Peyer's patch (tissue), 4 donors: ENCODE measurements at places on chromosomes 11 and 22. TPM values are rescaled to one million over a fixed set of nuclear protein-coding genes. Genes with fewer than 3 reads are reported as not detected.

Gene BCO2
- total RNA-seq = 21.2 TPM

Gene OR10A2
- total RNA-seq = not detected

Gene PRSS23
- 12.0 TPM for total RNA-seq

Gene GDPD4
- not detected for total RNA-seq

Gene TCIRG1
- total RNA-seq = 533 TPM

Gene PNPLA3
- 6.6 TPM for total RNA-seq

Gene PLEKHB1
- total RNA-seq = 11.9 TPM

Gene CHRM4
- 13.2 TPM for total RNA-seq

Gene GVQW3
- total RNA-seq = 2.7 TPM

Gene TREH
- total RNA-seq = 53.4 TPM

Gene FAM111B
- 6.0 TPM for total RNA-seq

- H3K27me3 ChIP-seq = no peaks in the 10 kb centered on the region
- no peak overlapping the region for H3K27ac ChIP-seq
- no peaks in the 10 kb centered on the region for H3K4me1 ChIP-seq
Observed at GRCh38 chr11:126034039-126034932, 28.4 kb downstream of the CDON start.

DNA sequence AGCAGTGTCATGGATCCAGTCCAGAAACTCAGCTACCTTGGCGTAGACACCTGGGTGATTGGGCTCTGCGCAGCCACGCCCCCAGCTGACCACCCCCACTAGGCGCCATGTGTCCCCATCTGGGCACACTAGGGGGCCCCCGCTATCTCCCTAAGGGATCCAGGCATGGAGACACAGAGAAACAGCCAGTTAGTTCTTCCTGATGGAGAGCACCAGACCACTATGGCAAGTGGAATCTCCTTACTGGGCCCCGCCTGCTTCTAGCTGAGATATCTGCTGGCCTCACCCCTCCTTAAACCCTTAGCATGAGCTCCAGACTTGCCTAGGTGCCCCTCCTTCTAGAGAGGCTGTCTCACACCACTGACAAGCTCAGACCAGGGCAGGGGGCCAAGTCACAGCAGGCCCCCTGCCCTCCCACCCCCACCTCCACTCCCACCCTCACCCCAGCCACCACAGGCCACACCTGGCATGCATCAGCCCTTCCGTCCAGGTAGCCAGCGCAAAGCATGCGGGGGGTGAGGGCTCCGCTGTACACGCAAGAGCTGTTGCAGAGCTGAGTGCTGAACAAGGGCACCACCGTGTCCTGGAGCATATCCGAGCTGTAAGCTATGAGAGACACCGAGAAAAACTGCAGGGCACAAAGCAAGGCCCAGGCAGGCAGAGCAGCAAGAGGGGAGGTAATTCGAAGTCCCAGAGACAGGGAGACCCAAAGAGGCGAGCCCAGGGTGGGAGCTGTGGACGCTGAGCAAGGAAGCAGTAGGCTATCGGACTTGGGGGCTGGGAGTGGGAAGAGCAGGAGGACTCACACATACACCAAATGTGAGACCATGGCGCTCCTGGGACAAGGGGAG, 16.1 kb downstream of the TMPRSS5 start:
- H3K27me3 ChIP-seq = no peaks in the 10 kb centered on the region
- H3K4me1 ChIP-seq = no peaks in the 10 kb centered on the region
- no peak for DNase-seq
- no peak overlapping the region for H3K27ac ChIP-seq
- no peak overlapping the region for H3K4me3 ChIP-seq

- no peaks in the 10 kb centered on the region for H3K27me3 ChIP-seq
- H3K36me3 ChIP-seq = no peaks in the 10 kb centered on the region
- no peaks in the 10 kb centered on the region for H3K4me1 ChIP-seq
Observed at GRCh38 chr22:23713696-23714595, 23.1 kb downstream of the RGL4 start.

GRCh38 chr22:45462034-45462655, 40.5 kb upstream of the FBLN1 start:
- no peak overlapping the region for H3K27ac ChIP-seq
- H3K27me3 ChIP-seq = no peaks in the 10 kb centered on the region
- peak; percentile 15 for DNase-seq
- no peak overlapping the region for H3K4me3 ChIP-seq
- no peaks in the 10 kb centered on the region for H3K4me1 ChIP-seq

- no peaks in the 10 kb centered on the region for H3K27me3 ChIP-seq
- no peak overlapping the region for H3K4me3 ChIP-seq
- no peak for DNase-seq
- no peaks in the 10 kb centered on the region for H3K36me3 ChIP-seq
- no peaks in the 10 kb centered on the region for H3K4me1 ChIP-seq
Observed at GRCh38 chr22:17874231-17874905, 100.1 kb upstream of the BID start.

- H3K4me3 ChIP-seq = no peak overlapping the region
- DNase-seq = no peak
- H3K4me1 ChIP-seq = no peaks in the 10 kb centered on the region
- H3K27ac ChIP-seq = no peak overlapping the region
- no peaks in the 10 kb centered on the region for H3K27me3 ChIP-seq
- H3K36me3 ChIP-seq = no peaks in the 10 kb centered on the region
Observed at GRCh38 chr22:47727641-47728040, 965.2 kb downstream of the TBC1D22A start.

DNA sequence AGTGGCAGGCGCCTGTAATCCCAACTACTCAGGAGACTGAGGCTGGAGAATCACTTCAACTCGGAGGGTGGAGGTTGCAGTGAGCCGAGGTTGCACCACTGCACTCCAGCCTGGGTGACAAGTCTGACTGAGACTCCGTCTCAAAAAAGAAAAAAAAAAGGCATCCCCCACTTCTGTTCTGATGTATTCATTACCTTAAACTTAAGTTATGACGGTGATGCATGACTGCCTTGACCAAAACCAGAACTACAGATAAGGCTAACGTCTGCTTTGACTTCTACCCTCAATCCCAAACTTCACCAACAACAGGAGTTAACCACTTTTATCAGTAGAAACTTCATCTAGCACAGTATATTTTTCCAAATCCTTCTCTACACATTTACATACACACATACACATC, 9.9 kb downstream of the HTR3A start:
- no peaks in the 10 kb centered on the region for H3K27me3 ChIP-seq
- no peaks in the 10 kb centered on the region for H3K4me1 ChIP-seq
- no peak overlapping the region for H3K27ac ChIP-seq
- no peak overlapping the region for H3K4me3 ChIP-seq
- no peak for DNase-seq
- H3K36me3 ChIP-seq = no peaks in the 10 kb centered on the region

DNA sequence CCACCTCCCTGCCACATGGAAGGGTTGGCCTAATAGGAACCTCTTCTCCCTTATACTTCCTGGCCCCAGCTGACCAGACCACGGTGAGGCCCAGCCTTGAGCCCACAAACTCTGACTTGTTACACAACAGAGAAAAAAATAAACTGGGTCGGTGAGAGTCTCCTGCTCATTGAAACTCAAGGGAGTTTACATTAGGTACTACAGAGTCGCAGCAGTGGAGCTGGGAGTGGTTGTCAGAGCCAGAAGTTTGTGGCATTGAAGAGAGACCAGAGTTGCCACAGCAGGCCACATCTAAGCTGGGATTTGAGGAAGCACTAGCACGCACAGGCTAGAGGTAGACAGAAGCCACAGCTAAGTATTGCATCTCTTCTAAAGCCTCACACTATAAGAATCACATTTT, 296.2 kb downstream of the DDX10 start:
- no peak for DNase-seq
- H3K4me3 ChIP-seq = no peak overlapping the region
- no peaks in the 10 kb centered on the region for H3K27me3 ChIP-seq
- no peaks in the 10 kb centered on the region for H3K4me1 ChIP-seq
- no peaks in the 10 kb centered on the region for H3K36me3 ChIP-seq
- no peak overlapping the region for H3K27ac ChIP-seq

- no peak for DNase-seq
- H3K36me3 ChIP-seq = no peaks in the 10 kb centered on the region
- no peaks in the 10 kb centered on the region for H3K27me3 ChIP-seq
- no peak overlapping the region for H3K4me3 ChIP-seq
Observed at GRCh38 chr11:126147208-126148111, 64.0 kb downstream of the RPUSD4 start.

DNA sequence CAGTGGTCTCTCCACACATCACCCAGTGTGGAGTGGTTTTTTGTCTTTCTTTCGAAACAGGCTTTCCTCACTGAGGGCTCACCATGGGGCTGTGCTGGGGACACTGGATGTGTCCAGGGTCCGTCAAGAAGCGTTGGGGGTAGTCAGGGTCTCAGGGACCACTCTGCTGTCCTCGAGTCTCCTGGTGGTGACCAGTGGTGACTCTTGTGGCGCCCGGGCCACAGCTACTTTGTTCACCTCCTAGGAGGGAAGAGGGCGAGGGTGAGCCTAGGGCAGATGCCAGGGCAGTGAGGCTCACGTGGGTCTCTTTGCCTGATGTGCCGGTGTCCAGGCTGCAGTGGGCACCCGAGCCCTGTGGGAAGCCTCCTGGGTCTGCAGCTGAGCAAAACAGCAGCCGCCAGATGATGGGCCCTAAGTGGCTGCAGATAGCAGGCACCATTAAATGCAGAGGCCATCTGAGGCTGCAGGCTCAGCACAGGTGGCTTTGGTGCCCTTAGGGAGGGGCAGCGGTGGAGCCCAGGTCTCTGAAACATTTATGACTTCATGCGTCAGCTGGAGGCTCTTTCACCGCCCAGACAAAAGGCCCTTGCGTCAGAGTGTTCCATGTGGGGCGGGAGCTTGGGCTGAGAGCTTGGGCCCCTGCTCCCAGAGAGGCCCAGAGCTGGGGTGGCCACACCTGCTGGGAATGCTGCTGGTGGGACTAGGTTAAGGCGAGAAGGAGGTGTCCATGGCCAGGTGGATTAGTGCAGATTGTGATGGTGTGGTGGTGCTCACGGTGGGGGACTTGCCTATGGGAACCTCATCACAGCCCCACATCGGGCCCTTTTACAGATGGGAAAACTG, 29.5 kb downstream of the KCNQ1 start:
- H3K27me3 ChIP-seq = no peaks in the 10 kb centered on the region
- H3K4me1 ChIP-seq = no peaks in the 10 kb centered on the region
- H3K4me3 ChIP-seq = no peak overlapping the region
- no peaks in the 10 kb centered on the region for H3K36me3 ChIP-seq
- peak; percentile 73 for DNase-seq

DNA sequence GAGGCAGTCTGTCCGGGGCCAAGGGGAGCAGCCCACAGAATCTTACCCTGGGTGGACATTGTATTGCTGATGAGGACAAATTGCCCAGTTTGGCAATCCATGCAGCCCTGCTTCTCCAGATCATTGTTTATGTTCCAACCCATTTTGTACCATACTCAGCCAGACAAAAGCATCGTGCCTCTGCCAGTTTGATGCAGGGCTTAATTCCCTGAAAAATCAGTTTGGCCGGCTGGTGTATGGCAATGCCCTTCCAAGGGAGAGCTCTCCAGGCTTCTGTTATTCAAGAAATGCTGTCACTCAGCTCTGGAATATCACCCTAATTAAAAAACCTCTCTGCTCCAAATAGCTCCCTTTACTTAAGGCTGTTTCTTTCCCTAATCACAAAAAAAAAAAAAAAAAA, 697.7 kb downstream of the TBC1D22A start:
- no peaks in the 10 kb centered on the region for H3K27me3 ChIP-seq
- no peak for DNase-seq
- H3K36me3 ChIP-seq = no peaks in the 10 kb centered on the region
- H3K4me3 ChIP-seq = no peak overlapping the region

DNA sequence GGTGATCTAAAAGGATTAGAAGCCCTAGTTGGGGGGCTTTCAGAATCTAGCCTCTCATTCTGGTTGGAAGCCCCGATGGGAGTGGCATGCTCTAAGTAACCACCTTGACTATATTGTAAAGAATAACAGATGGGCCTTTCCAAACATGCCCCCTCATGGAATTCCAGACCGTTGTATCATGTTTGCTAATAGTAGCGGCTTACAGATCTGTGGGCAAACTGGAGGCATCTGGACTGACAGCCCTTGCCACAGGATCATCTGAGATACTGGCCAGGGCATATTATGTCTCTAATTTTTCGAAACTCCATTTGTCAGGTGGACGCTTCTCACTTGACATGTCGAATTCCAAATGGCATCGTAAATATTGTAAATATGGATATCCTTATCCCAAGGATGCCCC, 10.5 kb downstream of the APIP start:
- no peak for DNase-seq
- H3K36me3 ChIP-seq = peaks cover 4% of the 10 kb centered on the region
- H3K4me1 ChIP-seq = no peaks in the 10 kb centered on the region
- no peaks in the 10 kb centered on the region for H3K27me3 ChIP-seq
- no peak overlapping the region for H3K4me3 ChIP-seq

GRCh38 chr22:17748555-17749353, 25.5 kb downstream of the BID start:
- no peaks in the 10 kb centered on the region for H3K4me1 ChIP-seq
- H3K36me3 ChIP-seq = no peaks in the 10 kb centered on the region
- H3K4me3 ChIP-seq = no peak overlapping the region

DNA sequence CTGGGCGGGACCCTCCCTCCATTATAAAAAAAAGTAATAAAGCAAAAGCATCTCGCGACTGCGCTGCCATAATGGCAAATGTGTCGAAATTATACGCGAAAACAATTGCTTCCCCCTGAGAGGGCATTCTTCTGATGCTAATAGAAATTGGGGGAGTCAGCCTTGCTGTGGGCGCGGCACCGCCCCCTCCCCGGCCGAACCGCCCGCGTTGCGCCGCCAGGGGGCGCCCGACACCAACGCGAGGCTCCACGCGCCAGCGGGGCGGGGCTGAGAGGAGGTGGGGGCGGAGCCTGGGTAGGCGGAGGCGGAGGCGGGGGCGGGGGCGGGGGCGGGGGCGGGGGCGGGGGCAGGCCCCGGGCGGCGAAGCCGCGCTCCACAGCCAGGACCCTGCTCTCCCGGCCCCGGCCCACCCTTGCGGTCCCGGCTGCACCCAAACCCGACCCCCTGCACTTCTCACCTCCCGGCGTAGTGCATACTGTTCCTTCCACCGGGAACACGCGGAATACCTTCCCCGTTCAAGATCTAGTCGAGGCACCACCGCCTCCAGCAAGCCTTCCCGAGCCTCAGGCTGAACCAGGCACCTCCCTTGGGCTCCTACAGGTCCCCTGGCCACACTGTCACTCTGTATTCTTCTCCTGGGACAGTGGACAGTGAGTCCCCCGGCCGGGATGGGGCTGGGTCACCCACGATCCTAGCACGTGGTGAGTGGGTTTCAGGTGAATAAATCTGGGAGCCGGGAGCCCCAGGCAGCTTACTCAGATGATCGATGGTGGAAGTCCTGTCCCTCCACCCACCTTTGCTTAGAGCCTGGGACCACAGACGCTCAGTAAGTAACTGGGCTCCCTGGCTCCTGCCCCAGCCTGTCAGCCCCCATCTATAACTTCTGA, 15.5 kb upstream of the UPK3A start:
- no peaks in the 10 kb centered on the region for H3K36me3 ChIP-seq
- peak overlapping the region; percentile 70 for H3K4me3 ChIP-seq
- peak; percentile 93 for DNase-seq
- H3K27me3 ChIP-seq = no peaks in the 10 kb centered on the region

GRCh38 chr11:10778217-10778970, 27.3 kb downstream of the CTR9 start:
- H3K4me1 ChIP-seq = no peaks in the 10 kb centered on the region
- no peaks in the 10 kb centered on the region for H3K27me3 ChIP-seq
- H3K36me3 ChIP-seq = no peaks in the 10 kb centered on the region
- DNase-seq = no peak

GRCh38 chr22:30876221-30876751, 92.3 kb downstream of the MORC2 start:
- no peak overlapping the region for H3K4me3 ChIP-seq
- H3K4me1 ChIP-seq = peaks cover 3% of the 10 kb centered on the region
- H3K27ac ChIP-seq = no peak overlapping the region

GRCh38 chr11:67437082-67437808, at the start of gene PTPRCAP:
Gene PTPRCAP (minus strand): TSS chr11:67437682. CDS start chr11:67437619, 63 bp downstream.
- H3K27me3 ChIP-seq = no peaks in the 10 kb centered on the region
- DNase-seq = peak; percentile 93
- peaks cover 24% of the 10 kb centered on the region for H3K4me1 ChIP-seq
